ENCODE measurements at places on chromosomes 3 and 15. TPM values are rescaled to one million over a fixed set of nuclear protein-coding genes. Genes with fewer than 3 reads are reported as not detected.

MESP2 gene
- 0.41 TPM for total RNA-seq

CAND2 gene
- 19.4 TPM for total RNA-seq

ZIC1 gene
- 1.9 TPM for total RNA-seq

SPESP1 gene
- total RNA-seq, result 1.6 TPM

RYR3 gene
- 10.8 TPM for total RNA-seq

MOBP gene
- total RNA-seq, result not detected

CSPG5 gene
- 1.3 TPM for total RNA-seq

GNAT1 gene
- total RNA-seq, result not detected

ATP13A3 gene
- 102 TPM for total RNA-seq

GTF2A2 gene
- total RNA-seq, result 23.4 TPM

CP gene
- total RNA-seq, result 0.64 TPM

CYP8B1 gene
- 0.35 TPM for total RNA-seq

SNTN gene
- total RNA-seq, result 0.12 TPM

RHOV gene
- 3.3 TPM for total RNA-seq

LTF gene
- total RNA-seq, result 24.8 TPM

CFAP92 gene
- total RNA-seq, result 0.70 TPM

CFAP100 gene
- total RNA-seq, result 0.93 TPM

GMPS gene
- 21.5 TPM for total RNA-seq

APOD gene
- 9.4 TPM for total RNA-seq

SLC28A1 gene
- total RNA-seq, result 6.6 TPM

XXYLT1 gene
- 28.6 TPM for total RNA-seq

STARD5 gene
- total RNA-seq, result 8.2 TPM

DAZL gene
- not detected for total RNA-seq

LRRC31 gene
- not detected for total RNA-seq

MYZAP gene
- 2.7 TPM for total RNA-seq

GOLGA6L10 gene
- total RNA-seq, result 7.0 TPM

CAV3 gene
- total RNA-seq, result 42.2 TPM

EPHB3 gene
- 45.3 TPM for total RNA-seq

MAGI1 gene
- total RNA-seq, result 54.2 TPM

TTC21A gene
- total RNA-seq, result 13.5 TPM

GCSAM gene
- 0.99 TPM for total RNA-seq

CLRN1 gene
- total RNA-seq, result not detected

MME gene
- 160 TPM for total RNA-seq

CCDC33 gene
- 2.9 TPM for total RNA-seq
